GM12878 (cell line): ENCODE measurements at places on chromosomes 2 and 18. TPM values are rescaled to one million over a fixed set of nuclear protein-coding genes. Genes with fewer than 3 reads are reported as not detected.

- no peak overlapping the region for H3K4me3 ChIP-seq
- peaks cover 19% of the 10 kb centered on the region for H3K36me3 ChIP-seq
- no peaks in the 10 kb centered on the region for H3K27me3 ChIP-seq
- H3K27ac ChIP-seq = no peak overlapping the region
- no peaks in the 10 kb centered on the region for H3K4me1 ChIP-seq
- no peak for DNase-seq
Measured at GRCh38 chr2:48346124-48346536, 183.8 kb upstream of the STON1 start.

- no peak overlapping the region for H3K27ac ChIP-seq
- no peaks in the 10 kb centered on the region for H3K27me3 ChIP-seq
- H3K36me3 ChIP-seq = no peaks in the 10 kb centered on the region
- DNase-seq = no peak
- H3K4me3 ChIP-seq = no peak overlapping the region
Measured at GRCh38 chr18:28359176-28359575, 182.2 kb upstream of the CDH2 start.

GRCh38 chr2:105449076-105449475 lies 50.2 kb upstream of the FHL2 start:
- peaks cover 3% of the 10 kb centered on the region; the same call in 1 of the 2 replicates for H3K27me3 ChIP-seq
- no peaks in the 10 kb centered on the region for H3K4me1 ChIP-seq
- no peak overlapping the region for H3K4me3 ChIP-seq
- no peak overlapping the region for H3K27ac ChIP-seq
- no peak for DNase-seq
- no peaks in the 10 kb centered on the region for H3K36me3 ChIP-seq

DNA sequence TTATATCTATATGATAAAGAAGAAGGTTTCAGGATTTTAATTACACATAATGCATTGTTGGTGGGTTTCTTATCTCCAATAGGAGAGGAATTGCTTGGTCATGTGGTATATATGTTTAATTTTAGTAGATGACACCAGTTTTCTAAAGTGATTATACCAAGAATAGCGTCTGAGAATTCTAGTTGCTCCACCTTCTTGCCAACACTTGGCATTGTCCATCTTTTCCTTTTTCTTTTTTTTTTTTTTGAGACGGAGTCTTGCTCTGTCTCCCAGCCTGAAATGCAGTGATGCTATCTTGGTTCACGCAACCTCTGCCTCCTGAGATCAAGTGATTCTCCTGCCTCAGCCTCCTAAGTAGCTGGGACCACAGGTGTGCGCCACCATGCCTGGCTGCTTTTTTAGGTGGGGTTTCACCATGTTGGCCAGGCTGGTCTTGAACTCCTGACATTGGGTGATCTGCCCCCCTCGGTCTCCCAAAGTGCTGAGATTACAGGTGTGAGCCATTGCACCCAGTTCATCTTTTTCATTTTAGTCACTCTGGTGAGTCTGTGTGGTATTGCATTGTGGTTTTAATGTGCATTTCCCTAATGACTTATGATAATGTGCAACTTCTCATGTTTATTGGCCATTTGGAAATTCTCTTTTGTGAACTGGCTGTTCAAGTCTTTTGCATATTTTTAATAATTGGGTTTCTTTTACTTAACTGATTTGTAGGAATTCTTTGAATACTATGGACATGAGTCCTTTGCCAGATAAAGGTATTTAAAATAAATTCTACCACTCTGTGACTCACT lies 37.3 kb upstream of the ZNF512 start:
- H3K36me3 ChIP-seq = no peaks in the 10 kb centered on the region
- H3K27me3 ChIP-seq = no peaks in the 10 kb centered on the region
- no peak overlapping the region for H3K27ac ChIP-seq
- no peaks in the 10 kb centered on the region for H3K4me1 ChIP-seq

GRCh38 chr2:141900826-141901225 lies 230.0 kb downstream of the LRP1B start:
- H3K4me3 ChIP-seq = no peak overlapping the region
- no peak overlapping the region for H3K27ac ChIP-seq
- no peaks in the 10 kb centered on the region for H3K4me1 ChIP-seq
- no peaks in the 10 kb centered on the region for H3K36me3 ChIP-seq
- DNase-seq = no peak

Gene IKZF2
- 144 and 145 TPM in 2 replicates for total RNA-seq
